Dermis blood vessel endothelial cell (primary cell): ENCODE measurements at places on chromosomes 13 and 19. TPM values are rescaled to one million over a fixed set of nuclear protein-coding genes. Genes with fewer than 3 reads are reported as not detected.

The ZNF345 gene
- total RNA-seq = 4.0 and 7.7 TPM in 2 replicates

The ZSWIM9 gene
- 3.1 and 5.0 TPM in 2 replicates for total RNA-seq

The TSC22D1 gene
- total RNA-seq = 48.2 and 76.4 TPM in 2 replicates

The ZNF132 gene
- total RNA-seq = 7.5 and 7.6 TPM in 2 replicates

The LDLR gene
- total RNA-seq = 97.3 and 148 TPM in 2 replicates

The APC2 gene
- 0.23 and 0.34 TPM in 2 replicates for total RNA-seq

- no peak for DNase-seq
Measured at GRCh38 chr19:34084396-34085145, 87.7 kb upstream of the LSM14A start.

DNA sequence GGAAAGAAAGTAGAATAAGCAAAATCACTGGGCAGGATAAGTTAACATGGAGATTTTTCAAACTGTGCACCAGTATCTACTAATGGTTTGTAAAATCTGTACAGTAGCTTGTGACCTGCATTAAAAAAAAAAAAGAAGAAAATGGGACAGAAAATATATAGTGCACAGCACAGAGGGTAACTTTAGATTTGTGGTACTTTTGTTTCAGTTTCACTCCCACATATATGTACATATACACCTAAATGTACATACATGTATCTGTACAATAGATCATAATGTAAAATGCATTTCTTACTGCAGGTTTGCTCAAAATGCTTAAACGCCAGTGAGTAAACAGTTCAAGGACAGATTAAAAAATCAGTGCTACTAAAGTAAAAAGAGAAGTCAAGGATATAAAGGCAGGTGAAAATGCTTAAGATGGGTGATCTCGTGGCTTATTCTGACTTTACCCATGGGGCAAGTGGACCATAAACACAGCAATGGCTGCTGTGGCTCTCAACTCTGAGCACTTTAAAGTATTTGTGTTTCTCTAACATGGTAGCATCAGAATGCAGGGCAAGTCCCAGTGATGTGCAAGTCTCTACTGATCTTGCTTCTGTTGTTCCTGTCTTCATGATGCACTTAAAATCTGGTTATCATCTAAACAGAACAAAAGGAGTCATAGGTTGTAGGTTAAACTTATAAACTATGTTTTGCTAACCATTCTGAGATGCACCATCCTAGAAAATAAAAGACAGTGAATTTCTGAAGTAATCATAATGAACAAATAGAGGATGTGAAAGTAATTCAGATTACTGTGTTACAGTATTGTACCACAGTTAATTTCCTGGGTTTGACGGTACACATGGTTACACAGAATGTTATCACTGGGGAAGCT, 112.3 kb downstream of the MIPEP start:
- DNase-seq = no peak

DNA sequence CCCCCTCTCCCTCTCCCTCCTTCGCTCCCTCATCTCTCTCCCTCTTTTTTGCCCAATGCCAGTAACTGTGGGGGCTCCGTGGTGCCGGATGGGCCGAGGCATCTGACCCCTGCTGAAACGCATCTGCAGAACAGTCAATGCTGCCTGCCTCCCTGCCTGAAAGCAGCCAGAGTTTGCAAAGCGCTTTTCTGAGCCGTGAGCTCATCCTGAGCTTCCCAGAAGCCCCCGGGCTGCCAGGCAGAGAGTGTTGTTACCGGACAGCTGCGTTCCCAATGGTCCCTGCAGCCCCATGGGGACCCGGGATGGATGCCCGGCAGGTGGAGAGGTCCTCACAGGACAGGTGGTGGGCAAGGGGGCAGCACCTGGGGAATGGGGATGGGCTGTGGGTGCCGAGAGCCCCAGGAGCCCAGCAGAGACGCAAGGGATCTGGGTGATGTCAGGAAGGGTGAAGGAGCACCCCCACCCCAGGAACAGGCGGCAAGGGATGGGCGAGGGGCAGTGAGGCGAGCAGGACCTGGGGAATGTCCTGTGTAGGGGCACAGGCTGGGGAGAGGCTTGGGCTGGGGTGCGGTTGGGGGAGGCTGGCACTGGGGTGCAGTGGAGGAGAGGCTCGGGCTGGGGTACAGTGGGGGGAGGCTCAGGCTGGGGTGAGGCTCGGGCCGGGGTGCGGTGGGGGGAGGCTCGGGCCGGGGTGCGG, 33.0 kb downstream of the GPX4 start:
- DNase-seq = no peak

GRCh38 chr13:32840989-32841713, 175.1 kb upstream of the KL start:
- no peak for DNase-seq

DNA sequence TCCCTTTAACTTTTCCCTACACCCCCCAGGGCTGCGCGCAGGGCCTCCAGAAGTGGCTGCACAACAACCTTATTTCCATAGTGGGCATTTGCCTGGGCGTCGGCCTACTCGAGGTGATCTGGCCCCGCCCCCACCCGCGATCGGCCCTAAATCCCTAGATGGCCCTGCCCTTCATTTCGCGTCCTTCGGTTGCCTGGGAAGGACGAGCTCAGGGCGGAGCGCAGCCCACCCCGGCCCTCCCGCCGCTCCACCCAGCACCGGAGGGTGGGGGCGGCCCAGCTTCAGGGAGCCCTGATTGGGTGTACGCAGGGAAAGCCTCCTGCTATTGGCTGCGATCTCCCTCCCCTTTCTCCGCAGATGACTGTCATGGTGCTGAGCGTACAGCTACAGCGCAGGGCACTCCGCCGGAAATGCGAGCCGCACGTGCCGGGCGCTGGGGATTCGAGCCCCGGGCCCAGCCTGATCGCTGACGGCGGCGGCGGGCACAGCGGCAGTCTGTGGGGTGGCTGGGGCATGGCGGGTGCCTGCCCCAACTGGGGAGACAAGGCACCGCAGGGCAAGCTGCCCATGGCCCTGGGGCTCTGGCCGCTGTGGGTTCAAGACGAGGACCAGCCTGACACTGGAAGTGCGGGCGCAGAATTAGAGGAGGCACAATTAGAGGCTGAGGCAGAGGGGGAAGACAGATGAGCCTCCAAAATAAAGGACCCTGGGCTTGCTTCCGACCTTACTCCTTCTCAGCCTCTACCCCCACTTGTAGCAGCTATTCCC, 4.3 kb downstream of the CD37 start:
- peak; percentile 90 for DNase-seq

- DNase-seq = peak; percentile 79
Measured at GRCh38 chr19:42176990-42177685, 40.3 kb downstream of the DEDD2 start.

DNA sequence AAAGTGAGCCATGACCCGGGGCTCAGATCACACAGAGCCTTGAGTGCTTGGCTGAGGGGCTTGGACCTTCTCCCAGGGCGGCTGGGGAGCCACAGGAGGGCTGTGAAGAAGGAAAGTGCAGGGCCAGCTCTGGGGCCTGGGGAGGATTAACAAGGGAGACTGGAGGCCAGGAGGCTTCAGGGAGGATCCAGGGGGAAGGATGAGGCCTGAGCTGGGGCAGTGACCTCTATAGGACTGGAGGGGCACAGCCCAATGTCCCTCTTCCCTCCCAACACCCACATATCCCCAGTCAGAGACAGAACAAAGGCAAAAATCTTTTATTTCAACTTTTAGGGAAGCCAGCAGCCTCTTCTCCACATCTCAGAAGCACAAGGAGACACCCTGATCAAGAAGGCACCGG, 4.7 kb upstream of the SLC17A7 start:
- DNase-seq = no peak

DNA sequence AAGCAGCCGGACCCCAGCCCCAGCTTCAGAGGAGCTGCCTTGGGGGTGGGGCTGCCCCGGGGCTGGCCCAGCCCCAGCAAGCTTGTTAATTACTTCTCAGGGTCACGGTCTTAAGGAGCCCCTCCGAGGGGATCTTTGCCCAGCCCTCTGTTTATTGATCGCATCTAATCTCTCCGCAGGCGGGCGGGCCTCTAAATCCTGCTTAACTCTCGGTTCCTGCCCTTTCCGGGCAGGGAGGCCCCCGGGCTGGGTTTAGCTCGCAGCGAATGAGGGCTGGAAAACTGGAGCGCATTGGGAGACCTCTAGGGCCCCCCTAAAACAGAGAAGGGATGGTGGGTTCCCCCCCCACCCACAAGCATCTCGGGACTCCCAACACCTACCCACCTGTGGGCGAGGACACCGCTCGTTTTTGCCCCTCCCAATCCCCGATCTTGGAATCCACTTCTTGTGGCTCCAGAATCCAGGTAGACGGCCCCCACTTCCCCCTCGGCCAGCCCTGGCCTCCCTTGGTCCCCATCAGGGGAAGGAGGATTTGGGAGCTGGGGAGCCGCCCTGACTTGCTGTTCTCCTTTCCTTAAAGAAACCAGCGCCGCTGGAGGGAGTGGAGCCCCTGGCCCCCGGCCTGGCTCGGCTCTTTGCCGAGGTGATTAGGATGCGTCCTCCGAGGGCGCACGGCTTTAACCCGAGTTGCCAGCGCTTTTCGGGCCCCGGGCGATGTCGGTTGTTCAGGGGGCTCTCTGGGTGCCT, 59.5 kb upstream of the ADGRL1 start:
- no peak for DNase-seq

DNA sequence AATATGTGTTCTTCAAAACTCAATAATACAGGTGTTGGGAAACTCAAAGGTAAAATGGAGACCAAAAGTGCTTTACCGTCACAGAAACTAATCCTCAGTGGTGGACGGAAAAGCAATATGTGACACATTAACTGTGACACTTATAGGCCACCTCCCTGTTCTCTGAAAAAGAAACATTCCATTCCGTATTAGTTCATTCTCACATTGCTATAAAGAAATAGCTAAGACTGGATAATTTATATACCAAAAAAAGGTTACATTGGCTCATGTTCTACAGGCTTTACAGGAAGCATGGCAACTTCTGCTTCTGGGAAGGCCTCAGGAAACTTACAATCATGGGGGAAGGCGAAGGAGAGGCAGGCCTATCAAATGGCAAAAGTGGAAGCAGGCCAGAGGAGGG, 435.3 kb upstream of the HTR2A start:
- no peak for DNase-seq

DNA sequence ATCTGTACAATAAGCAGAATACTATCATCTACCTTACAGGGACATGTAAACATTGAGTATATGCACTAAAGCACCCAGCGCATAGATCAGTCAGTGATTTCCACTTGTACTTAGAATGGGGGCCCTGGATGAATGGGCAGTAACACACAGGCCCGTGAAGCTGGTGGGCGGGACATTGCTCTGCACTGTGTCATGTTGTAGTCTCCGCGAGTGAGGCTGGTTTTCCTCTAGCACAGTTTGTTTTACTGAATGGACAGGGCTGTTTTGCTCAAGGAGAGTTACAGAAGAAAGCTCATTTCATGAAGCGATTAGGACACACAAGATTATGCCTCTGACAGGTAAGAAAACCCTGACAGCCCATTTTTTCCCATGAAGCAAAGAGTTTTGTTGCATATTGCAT, 86.4 kb upstream of the SOX21 start:
- no peak for DNase-seq

GRCh38 chr19:29523568-29523967, 2.2 kb upstream of the VSTM2B start:
- no peak for DNase-seq

DNA sequence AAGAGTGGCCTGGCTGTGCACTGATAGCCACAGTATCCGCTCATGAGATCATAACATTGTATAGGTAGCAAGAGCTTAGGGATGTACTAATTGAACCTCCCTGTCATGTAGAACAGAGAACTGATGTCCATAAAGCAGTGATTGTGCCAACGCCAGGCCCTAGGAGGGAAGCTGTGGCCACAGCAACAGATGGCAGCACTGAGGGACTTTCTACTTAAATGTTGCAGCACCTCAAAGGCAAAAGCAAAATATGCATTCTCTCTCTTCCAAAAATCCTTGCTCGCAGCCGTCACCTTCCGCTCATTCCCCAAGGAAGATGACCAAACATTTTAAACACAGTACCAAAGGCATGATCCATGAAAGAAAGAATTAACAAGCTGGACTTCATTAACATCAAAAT, 32.3 kb downstream of the COL4A1 start:
- DNase-seq = peak; percentile 39

- no peak for DNase-seq
Measured at GRCh38 chr13:46644816-46645215, 91.8 kb downstream of the LRCH1 start.

DNA sequence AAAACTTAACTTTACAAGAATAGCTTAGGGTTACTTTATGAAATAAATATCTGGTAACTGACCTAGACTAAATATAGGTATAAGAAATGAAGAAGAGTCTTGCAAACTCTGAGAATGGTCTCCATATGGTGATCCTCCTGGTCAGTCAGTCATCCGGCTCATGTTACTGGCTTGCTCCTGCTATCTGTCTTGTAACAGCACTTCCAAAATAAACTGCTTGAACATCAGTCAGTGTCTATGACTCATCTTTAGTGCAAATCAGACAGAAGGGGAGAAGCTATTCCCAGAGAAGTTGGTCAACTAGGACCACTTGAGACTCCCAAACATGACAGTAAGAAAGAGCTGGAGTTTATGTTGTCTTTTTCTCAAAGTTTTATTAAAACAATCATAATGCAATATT, 1550.9 kb downstream of the PCDH9 start:
- DNase-seq = no peak

DNA sequence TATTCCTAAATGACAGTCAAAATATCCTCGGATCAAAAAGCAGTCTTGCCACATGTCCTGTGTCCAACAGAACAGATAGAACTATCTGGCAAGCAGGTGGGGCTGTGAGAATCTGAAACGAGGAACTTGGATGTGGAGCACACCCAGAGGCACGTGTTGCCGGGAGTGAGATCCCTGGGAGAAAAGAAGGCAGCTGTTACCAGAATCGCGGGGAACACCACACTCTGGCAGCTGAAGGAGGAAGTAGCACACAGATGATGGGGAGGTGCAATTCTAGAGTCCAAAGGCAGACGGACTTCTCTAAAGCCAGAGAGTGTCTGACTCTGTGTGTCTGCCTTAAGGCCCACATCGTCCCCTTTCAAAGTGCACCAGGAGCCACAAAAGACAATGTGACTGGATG, 22.3 kb downstream of the SLC7A1 start:
- DNase-seq = peak; percentile 65

DNA sequence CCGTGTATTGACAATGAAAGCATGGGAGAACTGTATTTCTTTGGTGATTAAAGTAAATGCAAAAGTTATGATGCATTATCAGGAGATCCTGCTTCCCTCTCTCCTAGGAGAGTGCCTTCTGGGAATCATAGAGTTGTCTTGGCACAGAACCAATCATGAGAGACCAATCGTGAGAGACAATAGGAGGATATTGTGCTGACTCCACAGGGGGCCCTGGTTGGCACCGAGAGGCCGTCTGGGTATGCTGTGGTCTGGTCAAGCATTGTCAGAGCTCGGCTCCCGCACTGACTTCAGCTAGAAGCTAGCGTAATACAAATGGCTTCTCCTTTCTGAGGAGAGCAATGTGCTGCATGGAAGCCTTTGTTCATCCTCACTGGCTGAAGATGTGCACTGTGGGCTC, 131.5 kb upstream of the GJB6 start:
- peak; percentile 47 for DNase-seq

- no peak for DNase-seq
Measured at GRCh38 chr19:948842-949496, 23.1 kb downstream of the ARID3A start.

- DNase-seq = peak; percentile 94
Measured at GRCh38 chr19:1507763-1508506, 4.9 kb downstream of the ADAMTSL5 start.

- no peak for DNase-seq
Measured at GRCh38 chr13:32545083-32545482, 6.5 kb upstream of the N4BP2L2 start.
